Thoracic aorta endothelial cell (primary cell): ENCODE measurements at places on chromosomes 12 and 14. TPM values are rescaled to one million over a fixed set of nuclear protein-coding genes. Genes with fewer than 3 reads are reported as not detected.

The MAP1LC3B2 gene
- 0.72 and 0.93 TPM in 2 replicates for total RNA-seq

The ANAPC7 gene
- 72.1 and 75.9 TPM in 2 replicates for total RNA-seq

The CEP128 gene
- 13.8 and 16.0 TPM in 2 replicates for total RNA-seq

The FAIM2 gene
- not detected in 2 replicates for total RNA-seq

The SIX6 gene
- not detected in 2 replicates for total RNA-seq

The CIROP gene
- total RNA-seq = not detected in 2 replicates

The ANO2 gene
- total RNA-seq = 12.6 and 48.8 TPM in 2 replicates

The SERPINA10 gene
- not detected in 2 replicates for total RNA-seq
